ENCODE measurements at places on chromosomes 6 and 20.
A peak's percentile ranks its signal among the peaks of the same experiment; 100 is the strongest.

GRCh38 chr6:147372806-147373205 lies 135.7 kb upstream of the SAMD5 start:
- no peaks in the 10 kb centered on the region for H3K4me1 ChIP-seq
- H3K27ac ChIP-seq, result peak overlapping the region; percentile 42
- H3K27me3 ChIP-seq, result no peaks in the 10 kb centered on the region
- no peak for DNase-seq

GRCh38 chr20:55173601-55174000 lies 698.2 kb downstream of the DOK5 start:
- no peak overlapping the region for H3K27ac ChIP-seq
- no peak overlapping the region for H3K4me3 ChIP-seq
- H3K27me3 ChIP-seq, result peaks cover 7% of the 10 kb centered on the region

- H3K36me3 ChIP-seq, result no peaks in the 10 kb centered on the region
- H3K4me3 ChIP-seq, result no peak overlapping the region
- H3K4me1 ChIP-seq, result peaks cover 18% of the 10 kb centered on the region
- H3K27ac ChIP-seq, result no peak overlapping the region
Measured at GRCh38 chr20:62826646-62827310, 9.9 kb downstream of the COL9A3 start.

GRCh38 chr6:71410681-71411080 lies 122.1 kb downstream of the OGFRL1 start:
- no peak for DNase-seq
- H3K4me3 ChIP-seq, result no peak overlapping the region
- no peak overlapping the region for H3K27ac ChIP-seq

GRCh38 chr6:123598011-123598410 lies 38.7 kb downstream of the TRDN start:
- no peak overlapping the region for H3K27ac ChIP-seq
- no peak for DNase-seq
- H3K4me3 ChIP-seq, result no peak overlapping the region
- no peaks in the 10 kb centered on the region for H3K4me1 ChIP-seq
- H3K27me3 ChIP-seq, result peaks cover 2% of the 10 kb centered on the region
- H3K36me3 ChIP-seq, result no peaks in the 10 kb centered on the region

- no peak overlapping the region for H3K4me3 ChIP-seq
- peaks cover 3% of the 10 kb centered on the region for H3K27me3 ChIP-seq
- no peaks in the 10 kb centered on the region for H3K36me3 ChIP-seq
- no peak for DNase-seq
- H3K4me1 ChIP-seq, result no peaks in the 10 kb centered on the region
Measured at GRCh38 chr20:15937179-15937578, 636.1 kb downstream of the KIF16B start.

GRCh38 chr6:4870821-4871494 lies 94.8 kb downstream of the CDYL start:
- H3K27ac ChIP-seq, result peak overlapping the region; percentile 64
- DNase-seq, result no peak
- H3K4me1 ChIP-seq, result peaks cover 25% of the 10 kb centered on the region
- H3K36me3 ChIP-seq, result peaks cover 49% of the 10 kb centered on the region

GRCh38 chr6:63099772-63100459 lies 111.4 kb upstream of the FKBP1C start:
- H3K4me3 ChIP-seq, result no peak overlapping the region
- H3K27me3 ChIP-seq, result no peaks in the 10 kb centered on the region
- no peaks in the 10 kb centered on the region for H3K4me1 ChIP-seq

GRCh38 chr6:137970368-137970767 lies 103.3 kb downstream of the TNFAIP3 start:
- no peaks in the 10 kb centered on the region for H3K36me3 ChIP-seq
- no peak overlapping the region for H3K4me3 ChIP-seq
- H3K27me3 ChIP-seq, result peaks cover 6% of the 10 kb centered on the region
- no peak for DNase-seq
- H3K4me1 ChIP-seq, result peaks cover 18% of the 10 kb centered on the region
- no peak overlapping the region for H3K27ac ChIP-seq

GRCh38 chr6:85462673-85463072 lies 12.8 kb downstream of the NT5E start:
- DNase-seq, result no peak
- no peaks in the 10 kb centered on the region for H3K36me3 ChIP-seq
- H3K4me3 ChIP-seq, result no peak overlapping the region
- peaks cover 19% of the 10 kb centered on the region for H3K27me3 ChIP-seq

Data from nephron progenitor cell (in vitro differentiated cells).